ENCODE measurements at places on chromosomes 16 and 17.

DNA sequence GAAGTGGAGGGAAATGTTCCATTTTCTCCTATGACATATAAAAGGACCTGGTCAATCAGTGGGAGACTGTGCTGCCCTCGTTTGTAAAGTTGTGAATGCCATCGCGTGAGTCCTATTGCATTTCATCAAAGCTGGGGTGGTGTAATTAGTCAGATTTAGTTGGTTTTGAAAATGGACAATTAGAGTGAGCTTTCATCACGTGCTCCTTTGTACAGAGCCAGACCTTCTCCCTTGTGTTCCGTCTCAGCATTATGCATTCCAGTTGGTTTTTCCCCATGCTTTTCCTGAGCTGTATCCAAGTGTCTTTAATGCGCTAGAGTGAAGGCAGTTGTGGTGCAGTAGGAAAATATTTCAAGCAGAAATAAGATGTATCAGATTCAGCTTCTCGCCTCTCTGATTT, 10.4 kb downstream of the SEC14L1 start:
- no peak for DNase-seq

DNA sequence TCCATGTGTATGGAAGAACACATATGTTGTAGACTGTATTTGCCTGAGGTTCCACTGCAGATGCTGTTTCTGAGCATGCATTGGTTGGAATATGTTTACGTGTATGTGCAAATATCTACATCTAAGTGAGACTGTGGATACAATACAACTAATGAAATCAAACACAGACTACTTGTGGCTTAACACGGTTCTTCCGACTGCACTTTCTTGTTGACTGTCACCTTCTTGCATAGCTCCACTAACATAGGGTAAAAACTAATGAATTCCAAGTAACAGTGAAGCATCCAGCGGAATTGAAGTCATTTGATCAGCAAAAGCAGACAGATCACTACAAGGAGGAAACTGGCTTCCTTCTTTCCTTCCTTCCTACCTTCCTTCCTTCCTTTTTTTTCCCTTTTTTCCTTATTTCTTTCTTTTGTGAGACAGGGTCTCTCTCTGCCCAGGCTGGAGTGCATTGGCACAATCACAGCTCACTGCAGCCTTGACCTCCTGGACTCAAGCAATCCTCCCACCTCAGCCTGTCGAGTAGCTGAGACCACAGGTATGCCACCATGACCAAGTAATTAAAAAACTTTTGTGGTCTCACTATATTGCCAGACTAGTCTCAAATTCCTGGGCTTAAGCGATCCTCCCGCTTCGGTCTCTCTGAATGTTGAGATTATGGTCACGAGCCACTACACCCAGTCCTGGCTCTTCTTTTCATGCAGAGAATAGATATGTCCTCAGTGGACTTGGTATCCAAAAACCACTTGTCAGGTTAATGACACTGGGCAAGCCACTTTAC, 22.0 kb upstream of the CCL1 start:
- no peak for DNase-seq

GRCh38 chr17:27244011-27244410, 49.9 kb upstream of the WSB1 start:
- no peak for DNase-seq

- no peak for DNase-seq
Measured at GRCh38 chr17:36683387-36683786, 82.0 kb downstream of the MRM1 start.

DNA sequence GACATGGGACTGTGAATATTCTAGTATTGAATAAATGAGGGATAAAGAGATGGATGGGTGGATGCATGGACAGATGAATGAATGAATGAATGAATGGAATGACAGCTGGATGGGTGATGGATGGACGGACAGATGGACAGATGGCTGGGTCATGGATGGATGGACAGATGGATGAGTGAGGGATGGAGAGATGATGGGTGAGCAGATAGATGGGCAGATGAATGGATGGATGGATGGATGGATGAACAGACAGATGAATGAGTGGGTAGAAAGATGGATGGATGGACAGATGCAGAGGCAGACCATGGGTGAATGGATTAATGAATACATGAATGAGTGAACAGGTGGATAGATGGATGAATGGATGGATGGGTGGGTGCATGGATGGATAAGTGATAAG, 96.7 kb downstream of the MYH11 start:
- DNase-seq: no peak

DNA sequence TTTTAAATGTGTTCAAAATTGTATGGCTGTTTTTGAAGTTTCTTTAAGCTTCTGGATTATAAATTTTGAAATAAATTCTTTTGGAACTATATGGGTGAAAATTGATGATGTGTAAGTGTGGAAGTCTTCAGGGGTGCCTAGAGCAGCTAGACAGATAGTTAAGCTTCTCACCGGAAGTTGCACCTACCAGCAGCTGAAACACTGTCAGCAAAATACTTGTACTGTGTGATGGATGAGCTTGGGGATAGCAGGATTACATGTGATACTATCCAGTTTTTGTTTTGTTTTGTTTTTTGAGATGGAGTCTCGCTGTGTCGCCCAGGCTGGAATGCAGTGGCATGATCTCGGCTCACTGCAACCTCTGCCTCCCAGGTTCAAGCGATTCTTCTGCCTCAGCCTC, 19.7 kb downstream of the RBL2 start:
- no peak for DNase-seq

GRCh38 chr16:51048544-51048943, 102.5 kb downstream of the SALL1 start:
- peak; percentile 32 for DNase-seq

GRCh38 chr17:13598353-13599167, 3.2 kb downstream of the HS3ST3A1 start:
- DNase-seq: no peak
